ENCODE measurements at places on chromosomes 7 and 10. TPM values are rescaled to one million over a fixed set of nuclear protein-coding genes. Genes with fewer than 3 reads are reported as not detected.

PLXDC2 gene
- not detected for total RNA-seq

HMX3 gene
- not detected for total RNA-seq

COPG2 gene
- 27.4 TPM for total RNA-seq

CNPY1 gene
- total RNA-seq: not detected

KCTD7 gene
- total RNA-seq: 10.3 TPM

- no peaks in the 10 kb centered on the region for H3K27me3 ChIP-seq
- H3K4me1 ChIP-seq: no peaks in the 10 kb centered on the region
- no peak overlapping the region for H3K27ac ChIP-seq
- H3K36me3 ChIP-seq: no peaks in the 10 kb centered on the region
- H3K4me3 ChIP-seq: no peak overlapping the region
Observed at GRCh38 chr7:120337308-120337907, 64.4 kb downstream of the KCND2 start.

DNA sequence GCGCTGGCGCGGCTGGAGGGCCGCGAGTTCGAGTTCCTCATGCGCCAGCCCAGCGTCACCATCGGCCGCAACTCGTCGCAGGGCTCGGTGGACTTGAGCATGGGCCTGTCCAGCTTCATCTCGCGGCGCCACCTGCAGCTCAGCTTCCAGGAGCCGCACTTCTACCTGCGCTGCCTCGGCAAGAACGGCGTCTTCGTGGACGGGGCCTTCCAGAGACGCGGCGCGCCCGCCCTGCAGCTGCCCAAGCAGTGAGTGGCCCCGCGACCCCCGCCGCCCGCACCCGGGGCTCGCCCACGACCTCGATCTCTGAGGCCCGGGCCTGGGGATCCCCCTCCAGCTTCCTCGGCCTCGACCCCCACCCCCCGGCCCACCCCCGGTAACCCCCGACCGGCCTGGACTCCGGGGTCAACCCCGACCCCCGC, 537 bp downstream of the FOXK1 start:
- no peaks in the 10 kb centered on the region for H3K27me3 ChIP-seq
- H3K36me3 ChIP-seq: peaks cover 18% of the 10 kb centered on the region
- peak overlapping the region; percentile 91 for H3K4me3 ChIP-seq
- peaks cover 22% of the 10 kb centered on the region for H3K4me1 ChIP-seq
- H3K27ac ChIP-seq: no peak overlapping the region

DNA sequence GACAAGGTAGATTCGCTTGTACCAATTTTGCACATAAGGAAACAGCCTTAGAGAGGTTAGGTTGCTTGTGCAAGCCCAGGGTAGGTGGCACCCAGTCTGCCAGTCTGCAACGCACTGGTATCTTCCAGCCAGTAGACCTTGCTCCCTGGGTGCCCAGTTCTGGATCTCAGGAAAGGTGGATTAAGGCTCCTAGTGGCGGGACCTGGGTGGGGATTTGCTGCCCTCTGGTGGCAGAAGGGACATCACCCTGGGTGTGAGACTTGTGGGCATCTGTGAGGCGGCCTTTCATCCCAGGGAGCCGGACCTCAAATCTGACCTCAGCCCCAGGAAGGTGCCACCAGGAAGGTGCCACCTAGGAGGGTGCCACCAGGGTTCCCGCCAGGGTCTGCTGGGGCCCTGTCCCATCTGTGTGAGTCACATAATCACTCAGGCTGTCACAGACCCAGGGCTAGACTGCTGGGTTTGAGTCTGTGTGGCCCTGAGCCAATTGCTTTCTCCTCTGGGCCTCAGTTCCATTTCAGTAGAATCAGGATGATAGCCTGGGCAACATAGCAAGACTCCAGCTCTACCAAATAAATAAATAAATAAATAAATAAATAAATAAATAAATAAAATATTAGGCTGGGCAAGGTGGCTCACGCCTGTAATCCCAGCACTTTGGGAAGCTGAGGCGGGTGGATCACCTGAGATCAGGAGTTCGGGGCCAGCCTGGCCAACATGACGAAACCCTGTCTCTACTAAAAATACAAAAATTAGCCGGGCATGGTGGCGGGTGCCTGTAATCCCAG, 5.3 kb upstream of the PRKRIP1 start:
- H3K36me3 ChIP-seq: peaks cover 26% of the 10 kb centered on the region
- no peaks in the 10 kb centered on the region for H3K27me3 ChIP-seq
- DNase-seq: peak; percentile 58
- H3K4me3 ChIP-seq: no peak overlapping the region
- H3K4me1 ChIP-seq: peaks cover 6% of the 10 kb centered on the region

GRCh38 chr10:95266674-95267095, 24.1 kb downstream of the PDLIM1 start:
- H3K4me1 ChIP-seq: peaks cover 4% of the 10 kb centered on the region
- H3K27me3 ChIP-seq: peaks cover 3% of the 10 kb centered on the region
- peaks cover 3% of the 10 kb centered on the region for H3K36me3 ChIP-seq

DNA sequence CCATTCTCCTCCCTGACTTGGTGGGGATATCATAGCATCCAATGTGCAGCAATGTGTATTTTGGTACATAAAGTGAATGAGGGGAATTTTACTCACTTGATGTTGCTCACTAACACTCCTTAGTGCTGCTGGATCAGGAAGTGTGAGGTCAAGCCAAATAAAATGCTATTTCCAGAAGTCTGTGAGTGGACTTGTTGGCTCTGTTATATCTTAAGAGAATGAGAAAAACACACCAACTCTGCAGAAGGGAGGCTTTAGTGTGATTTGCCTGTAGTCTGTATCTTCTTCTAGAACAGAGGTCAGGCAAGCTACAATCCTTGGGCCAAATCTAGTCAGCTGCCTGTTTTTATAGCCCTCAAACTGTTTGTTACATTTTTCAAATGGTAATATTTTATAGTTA, 154.3 kb downstream of the POLR1F start:
- H3K27me3 ChIP-seq: no peaks in the 10 kb centered on the region
- no peak overlapping the region for H3K4me3 ChIP-seq
- H3K27ac ChIP-seq: no peak overlapping the region
- DNase-seq: no peak

DNA sequence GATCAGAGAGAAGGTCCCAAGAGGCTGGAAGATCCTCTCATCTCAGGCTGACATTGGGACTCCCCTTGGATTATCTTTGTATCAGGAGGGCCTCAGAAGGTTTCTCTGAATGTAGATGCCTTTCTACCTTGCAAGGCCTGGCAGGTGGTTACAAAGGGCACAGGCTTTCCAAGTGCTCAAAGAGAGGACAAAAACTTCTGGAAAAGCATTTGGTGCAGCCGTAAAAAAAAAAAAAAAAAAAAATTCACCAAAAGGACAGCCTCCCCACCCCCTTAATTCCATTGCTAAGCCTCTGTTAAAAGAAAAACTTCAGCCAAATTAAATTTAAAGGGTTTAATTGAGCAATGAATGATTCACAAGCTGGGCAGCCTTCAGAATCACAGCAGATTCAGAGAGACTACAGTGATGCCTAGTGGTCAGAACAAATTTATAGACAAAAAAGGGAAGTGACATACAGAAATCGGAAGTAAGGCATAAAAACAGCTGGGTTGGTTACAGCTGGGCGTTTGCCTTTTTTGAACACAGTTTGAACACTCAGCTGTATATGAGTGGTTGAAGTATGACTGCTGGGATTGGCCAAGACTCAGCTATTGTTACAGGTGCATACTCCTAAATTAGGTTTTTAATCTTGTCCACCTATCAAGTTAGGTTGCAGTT, 42.5 kb upstream of the LRGUK start:
- H3K4me3 ChIP-seq: no peak overlapping the region
- H3K27ac ChIP-seq: no peak overlapping the region
- DNase-seq: no peak
- H3K36me3 ChIP-seq: no peaks in the 10 kb centered on the region
- H3K27me3 ChIP-seq: no peaks in the 10 kb centered on the region

DNA sequence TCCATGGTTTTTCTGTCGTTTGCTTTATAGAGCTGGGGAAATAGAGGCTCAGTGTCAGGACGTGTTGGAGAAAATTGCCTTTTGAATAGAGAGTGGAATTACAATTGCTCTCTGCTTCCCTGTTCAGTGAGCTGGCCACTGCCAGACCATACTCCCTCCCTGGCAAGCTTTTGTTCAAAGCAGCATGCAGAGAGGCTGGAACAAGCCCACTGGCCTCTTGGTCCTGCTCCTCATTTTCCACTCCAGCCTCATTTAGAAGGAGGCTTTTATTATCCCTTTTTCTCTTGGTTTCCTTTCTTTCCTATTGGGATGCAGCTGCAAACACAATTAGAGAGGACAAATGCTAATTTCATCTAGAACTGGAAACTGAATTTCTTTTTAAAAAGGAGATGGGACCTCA, 302.2 kb upstream of the PODXL start:
- no peak overlapping the region for H3K27ac ChIP-seq
- no peak for DNase-seq
- no peak overlapping the region for H3K4me3 ChIP-seq
- H3K36me3 ChIP-seq: no peaks in the 10 kb centered on the region
- H3K4me1 ChIP-seq: no peaks in the 10 kb centered on the region
- no peaks in the 10 kb centered on the region for H3K27me3 ChIP-seq

DNA sequence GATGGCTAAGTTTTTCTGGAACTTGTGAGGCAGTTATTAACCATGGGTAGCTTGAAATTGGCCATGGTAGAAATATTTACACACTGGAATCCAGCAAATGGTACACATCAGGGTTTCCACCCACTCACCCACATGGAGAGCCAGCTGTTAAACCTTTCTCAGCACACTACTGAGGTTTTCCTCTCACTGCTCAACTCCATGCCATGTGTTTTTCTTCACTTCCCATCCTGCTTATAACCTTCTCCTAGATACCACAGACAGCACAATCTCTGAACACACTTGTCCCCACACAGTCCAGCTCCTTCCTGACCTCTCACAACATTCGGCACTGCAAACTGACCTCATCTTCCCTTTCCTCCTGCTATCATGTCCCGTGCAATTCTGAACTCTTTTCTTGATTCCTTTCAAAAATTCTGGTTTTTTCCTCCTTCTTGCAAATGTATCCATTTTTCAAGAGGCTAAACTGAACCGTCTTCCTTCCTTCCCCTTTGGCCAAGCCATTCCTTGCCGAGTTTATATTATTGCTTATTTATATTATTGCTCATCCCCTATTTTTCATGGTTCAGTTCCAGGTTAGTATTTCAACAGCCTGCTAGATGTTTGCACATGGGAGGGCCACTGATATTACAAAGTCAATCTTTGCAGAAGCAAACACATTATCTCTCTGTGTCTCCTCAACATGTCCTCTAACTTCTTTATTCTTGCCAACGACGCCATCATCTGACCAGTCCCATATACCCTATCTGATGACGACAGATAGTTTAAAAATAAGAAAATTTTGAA, 606.4 kb downstream of the SORCS1 start:
- no peak overlapping the region for H3K27ac ChIP-seq
- no peak for DNase-seq
- H3K27me3 ChIP-seq: no peaks in the 10 kb centered on the region
- no peaks in the 10 kb centered on the region for H3K4me1 ChIP-seq
- no peak overlapping the region for H3K4me3 ChIP-seq

- no peak overlapping the region for H3K27ac ChIP-seq
- no peak overlapping the region for H3K4me3 ChIP-seq
- no peaks in the 10 kb centered on the region for H3K36me3 ChIP-seq
- no peaks in the 10 kb centered on the region for H3K4me1 ChIP-seq
Observed at GRCh38 chr7:47844311-47844710, 104.0 kb downstream of the PKD1L1 start.

GRCh38 chr7:142438235-142438922, 180.5 kb upstream of the PRSS58 start:
- no peaks in the 10 kb centered on the region for H3K36me3 ChIP-seq
- H3K4me3 ChIP-seq: no peak overlapping the region
- peaks cover 2% of the 10 kb centered on the region for H3K27me3 ChIP-seq

DNA sequence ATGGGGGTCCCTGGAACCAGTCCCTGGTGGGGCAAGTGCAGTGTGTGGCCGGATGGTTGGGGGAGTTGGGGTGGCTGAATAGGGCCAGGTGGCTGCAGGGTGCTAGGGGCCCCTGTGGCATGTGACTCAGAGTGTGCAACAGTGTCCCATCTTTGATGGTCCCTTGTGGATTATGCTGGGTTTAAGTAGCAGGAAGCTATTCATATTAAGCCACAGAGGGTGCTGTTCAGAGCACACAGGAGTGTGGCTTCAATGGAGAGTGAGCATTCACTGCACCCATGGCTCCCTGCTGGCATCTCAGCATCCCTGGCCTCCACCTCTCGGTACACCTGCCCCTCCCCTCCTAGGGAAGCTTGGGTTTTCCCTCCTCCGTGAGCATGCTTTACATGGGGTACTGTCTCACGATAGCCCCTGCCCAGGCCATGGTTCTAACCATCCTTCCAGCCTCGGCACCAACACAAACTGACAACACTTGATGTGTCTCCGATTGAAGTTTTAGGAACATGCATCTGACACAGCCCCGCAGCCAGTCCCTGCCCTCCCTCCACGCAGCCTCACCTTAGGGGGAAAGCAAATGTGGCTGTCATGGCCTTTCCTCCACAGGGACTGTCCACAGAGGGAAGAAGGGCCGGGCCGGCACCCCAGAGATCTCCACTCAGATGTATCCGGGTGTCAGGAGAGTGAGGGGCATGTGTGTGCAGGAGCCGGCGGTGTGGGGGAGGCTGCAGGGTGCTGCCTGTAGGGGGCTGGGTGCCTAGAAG, 30.4 kb upstream of the PPIF start:
- H3K4me3 ChIP-seq: peak overlapping the region; percentile 52
- peaks cover 62% of the 10 kb centered on the region for H3K4me1 ChIP-seq
- no peak for DNase-seq
- peak overlapping the region; percentile 81 for H3K27ac ChIP-seq
- H3K36me3 ChIP-seq: peaks cover 37% of the 10 kb centered on the region
- H3K27me3 ChIP-seq: no peaks in the 10 kb centered on the region

DNA sequence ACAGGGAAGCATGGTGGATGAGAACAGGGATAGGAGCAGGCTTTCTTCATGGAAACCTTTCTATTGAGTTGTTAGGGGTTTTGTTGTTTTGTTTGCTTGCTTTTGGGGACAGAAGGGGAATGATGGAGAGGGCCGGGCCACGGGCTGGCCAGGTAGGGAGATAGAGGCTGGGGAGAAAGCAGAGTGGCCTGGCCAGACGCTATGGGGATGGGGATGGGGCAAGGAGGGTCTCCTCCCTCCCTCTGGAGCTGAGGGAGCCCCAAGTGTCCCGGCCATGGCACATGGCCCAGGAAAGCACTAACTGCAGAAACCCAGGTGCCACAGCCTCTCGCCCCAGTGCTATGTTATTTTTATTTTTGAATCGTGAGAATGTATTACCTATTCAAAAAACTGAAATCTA, 10.0 kb downstream of the AOC1 start:
- H3K36me3 ChIP-seq: no peaks in the 10 kb centered on the region
- peaks cover 5% of the 10 kb centered on the region for H3K27me3 ChIP-seq
- H3K4me3 ChIP-seq: no peak overlapping the region
- no peak for DNase-seq

- DNase-seq: no peak
- H3K27me3 ChIP-seq: no peaks in the 10 kb centered on the region
- no peaks in the 10 kb centered on the region for H3K36me3 ChIP-seq
- peaks cover 12% of the 10 kb centered on the region for H3K4me1 ChIP-seq
- H3K4me3 ChIP-seq: no peak overlapping the region
Observed at GRCh38 chr7:105426606-105427146, 38.0 kb upstream of the SRPK2 start.

GRCh38 chr7:79692015-79692414, 238.5 kb upstream of the MAGI2 start:
- H3K4me3 ChIP-seq: no peak overlapping the region
- DNase-seq: no peak
- H3K4me1 ChIP-seq: no peaks in the 10 kb centered on the region

- H3K4me3 ChIP-seq: no peak overlapping the region
- no peaks in the 10 kb centered on the region for H3K36me3 ChIP-seq
- H3K4me1 ChIP-seq: peaks cover 6% of the 10 kb centered on the region
- H3K27ac ChIP-seq: no peak overlapping the region
- no peaks in the 10 kb centered on the region for H3K27me3 ChIP-seq
Observed at GRCh38 chr7:47420122-47420780, 161.7 kb downstream of the TNS3 start.
